ENCODE measurements at places on chromosomes 16 and 17.

- no peak for DNase-seq
Observed at GRCh38 chr16:71880176-71880575, 3.8 kb downstream of the ZNF821 start.

GRCh38 chr17:75574404-75575036 is 13.1 kb upstream of the MYO15B start:
- no peak for DNase-seq

- DNase-seq = peak; percentile 37
Observed at GRCh38 chr17:5122586-5123342, 6.9 kb downstream of the USP6 start.

DNA sequence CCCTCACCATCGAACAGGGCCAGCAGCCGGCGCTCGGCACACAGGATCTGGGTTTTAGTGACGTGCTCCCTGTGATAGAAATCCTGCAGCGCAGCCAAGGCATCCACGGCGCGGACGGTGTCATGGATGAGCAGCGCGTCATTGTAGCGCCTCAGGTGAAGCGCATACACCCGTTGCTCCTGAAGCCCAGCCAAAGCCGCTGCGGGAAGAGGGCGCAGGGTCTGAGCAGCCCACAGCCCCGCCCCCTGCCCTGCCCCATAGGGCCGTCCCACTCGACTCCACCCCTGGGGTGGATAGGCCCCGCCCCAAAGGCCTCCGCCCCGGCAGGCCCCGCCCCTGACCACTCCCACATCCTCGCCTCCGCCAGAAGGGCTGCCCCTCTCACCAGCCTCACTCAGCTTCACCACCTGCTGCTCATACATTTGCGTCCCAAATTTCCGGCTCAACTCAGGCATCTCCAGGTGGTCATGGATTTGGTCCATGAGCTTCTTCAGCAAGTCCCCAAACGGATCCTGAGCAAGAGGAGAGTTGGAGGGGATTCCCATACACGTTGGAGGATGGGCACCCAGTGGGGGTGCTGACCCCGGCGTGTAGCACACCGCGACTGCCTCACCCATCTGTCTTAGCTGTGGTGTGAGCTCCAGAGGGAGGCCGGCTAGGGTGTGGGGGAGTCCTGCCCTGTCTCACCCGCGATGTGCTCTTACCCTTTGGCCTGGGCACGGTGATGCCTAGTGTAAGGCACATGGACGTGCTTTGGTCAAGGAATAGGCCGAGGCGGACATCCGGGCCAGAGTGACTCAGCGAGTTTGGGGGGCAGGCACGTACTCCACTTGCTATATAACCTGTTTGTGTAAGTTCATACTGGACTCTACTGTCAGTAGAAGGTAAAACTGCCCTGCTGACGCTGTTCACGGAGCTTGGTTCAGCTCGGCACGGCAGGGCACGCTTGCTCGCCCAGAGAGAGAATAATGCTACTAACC is 4.6 kb downstream of the DHX58 start:
- DNase-seq = peak; percentile 88
